Putamen (tissue), 1 donor: ENCODE measurements at places on chromosomes 13 and 19.

DNA sequence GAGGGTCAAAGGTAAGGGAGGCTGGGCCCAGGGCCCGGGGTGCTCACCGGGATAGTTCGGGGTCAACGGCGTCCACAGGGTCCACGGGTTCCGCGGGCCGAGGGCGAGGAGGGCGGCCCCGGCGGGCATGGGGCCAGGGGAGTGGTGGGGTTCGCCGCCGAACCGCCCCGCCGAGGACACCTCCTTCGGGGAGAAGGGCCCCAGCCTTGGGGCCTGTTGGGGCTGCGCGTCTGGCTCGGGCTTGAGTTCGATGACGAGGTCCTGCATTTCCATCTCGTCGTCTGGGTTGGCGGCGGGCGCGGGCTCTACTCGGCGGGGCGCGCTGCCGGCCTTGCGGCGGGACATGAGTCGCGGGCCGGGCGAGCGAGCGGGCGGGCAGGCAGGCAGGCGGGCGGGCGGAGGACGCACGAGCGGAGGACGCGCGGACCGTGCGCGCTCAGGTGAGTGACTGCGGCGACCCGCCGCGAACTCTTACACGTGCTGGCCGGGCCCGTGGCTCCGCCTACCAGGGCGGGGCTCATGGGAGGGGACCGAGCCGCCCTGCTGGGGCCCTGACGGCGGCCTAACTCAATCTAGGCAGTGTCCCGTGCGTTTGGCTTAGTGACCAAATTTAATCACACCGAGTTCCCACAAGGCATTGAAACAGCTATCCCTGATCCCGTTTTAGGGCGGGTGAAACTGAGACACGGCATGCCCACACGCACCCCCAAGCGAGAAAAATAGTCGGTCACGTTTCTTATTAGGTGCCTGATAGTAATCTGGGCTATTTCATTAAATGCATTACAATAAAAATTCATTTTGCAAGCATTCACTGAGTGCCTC lies at the start of gene ZNF296:
TSS of gene ZNF296 (minus strand) at position 450 of the 822 bp plus-strand sequence. CDS start at position 345, 105 bp downstream.
- no peak for DNase-seq

DNA sequence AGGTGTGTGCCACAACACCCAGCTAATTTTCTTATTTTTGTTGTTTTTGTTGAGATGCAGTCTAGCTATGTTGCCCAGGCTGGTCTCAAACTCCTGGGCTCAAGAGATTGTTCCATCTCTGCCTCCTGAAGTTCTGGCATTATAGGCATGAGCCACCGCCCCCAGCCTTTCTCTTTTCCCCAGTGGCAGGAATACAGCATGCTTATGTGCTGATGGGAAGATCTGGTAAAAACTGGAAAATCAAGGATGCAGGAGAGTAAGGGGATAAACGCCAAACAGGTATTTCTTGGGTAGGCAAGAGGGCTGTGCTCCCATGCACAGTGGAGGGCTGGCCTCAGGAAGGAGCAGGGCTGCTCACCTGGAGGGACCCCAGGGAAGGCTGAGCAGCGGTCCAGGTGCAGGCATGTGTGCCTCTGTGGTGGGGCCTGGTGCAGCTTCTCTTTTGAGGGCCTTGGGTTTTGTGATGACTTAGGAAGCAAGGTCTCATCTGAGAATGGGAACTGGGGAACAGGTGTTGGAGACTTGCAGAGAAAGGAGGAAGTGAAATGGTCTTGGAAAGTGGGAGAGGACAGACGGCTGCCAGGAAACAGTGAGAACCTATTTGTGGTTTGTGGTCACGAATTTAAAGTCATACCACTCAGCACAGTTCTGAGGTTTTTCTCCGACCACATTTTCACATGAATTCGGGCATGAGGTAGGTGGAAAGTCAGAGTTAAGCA lies 106.5 kb downstream of the TEX26 start:
- no peak for DNase-seq

DNA sequence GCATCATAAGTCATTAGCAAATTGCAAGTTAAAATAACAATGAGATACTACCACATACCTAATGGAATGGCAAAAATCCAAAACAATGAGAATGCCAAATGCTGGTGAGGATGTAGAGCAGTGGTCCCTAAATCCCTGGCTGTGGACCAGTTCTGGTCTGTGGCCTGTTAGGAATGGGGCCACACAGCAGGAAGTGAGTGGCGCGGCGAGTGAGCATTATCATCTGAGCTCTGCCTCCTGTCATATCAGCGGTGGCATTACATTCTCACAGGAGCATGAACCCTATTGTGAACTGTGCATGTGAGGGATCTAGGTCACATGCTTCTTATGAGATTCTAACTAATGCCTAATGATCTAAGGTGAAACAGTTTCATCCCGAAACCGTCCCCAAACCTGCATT lies 1694.4 kb downstream of the EFNB2 start:
- no peak for DNase-seq

DNA sequence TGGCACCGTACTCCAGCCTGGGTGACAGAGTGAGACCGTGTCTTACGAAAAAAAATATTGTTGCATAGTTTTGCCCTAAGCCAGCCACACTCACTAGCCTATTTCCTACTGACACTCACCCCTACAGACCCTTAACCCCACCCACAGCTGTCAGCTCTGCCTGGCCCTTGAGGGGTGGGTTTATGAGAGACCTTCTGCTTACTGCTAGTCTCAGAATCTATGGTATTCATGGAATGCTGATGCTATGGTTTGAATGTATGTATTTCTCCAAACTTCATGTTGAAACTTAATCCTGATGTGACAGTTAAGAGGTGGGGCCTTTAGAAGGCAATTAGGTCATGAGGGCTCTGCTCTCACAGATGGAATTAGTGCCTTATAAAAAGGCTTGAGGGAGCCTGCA lies 79.2 kb upstream of the LRCH1 start:
- DNase-seq, result no peak

- no peak for DNase-seq
These were observed 531.9 kb downstream of the KLF12 start for GRCh38 chr13:73602295-73602694.

- DNase-seq, result no peak
These were observed 5.2 kb upstream of the BCAM start for GRCh38 chr19:44803442-44804428.

DNA sequence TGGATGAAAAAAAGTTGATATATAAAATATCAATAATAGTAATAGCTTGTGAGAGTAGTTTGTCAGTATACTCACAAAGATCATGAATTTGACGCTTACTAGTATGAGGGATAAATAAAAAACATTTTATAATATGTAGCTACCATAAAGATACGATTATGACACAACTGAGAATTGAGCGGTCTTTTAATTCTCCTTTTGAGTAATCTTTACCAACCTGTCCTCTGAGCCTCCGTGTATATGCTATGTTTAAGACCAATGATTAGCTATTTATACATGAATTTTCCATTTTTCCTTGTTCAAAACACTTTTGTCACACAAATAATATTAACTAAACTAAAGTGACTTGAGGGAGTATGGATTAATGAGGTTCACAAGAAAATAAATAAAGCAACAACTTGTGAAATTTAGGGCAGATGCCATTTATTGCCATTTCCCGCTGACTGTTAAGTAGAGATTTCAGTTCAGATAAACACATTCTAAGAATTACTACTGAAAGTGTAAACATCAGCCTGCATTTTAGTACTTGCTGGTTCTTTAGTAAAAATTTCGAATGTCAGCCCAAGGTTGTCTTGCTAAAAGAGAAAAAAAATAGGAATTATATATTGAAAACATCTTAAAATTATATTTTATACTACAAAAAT lies 6.2 kb upstream of the IRS2 start:
- no peak for DNase-seq

GRCh38 chr19:2453431-2454025 lies 3.2 kb downstream of the LMNB2 start:
- DNase-seq, result no peak

GRCh38 chr19:9171393-9171991 lies 7.3 kb upstream of the OR7D2 start:
- no peak for DNase-seq
